Naive thymus-derived CD4-positive, alpha-beta T cell (primary cell): ENCODE measurements at places on chromosomes 3 and 15.

DNA sequence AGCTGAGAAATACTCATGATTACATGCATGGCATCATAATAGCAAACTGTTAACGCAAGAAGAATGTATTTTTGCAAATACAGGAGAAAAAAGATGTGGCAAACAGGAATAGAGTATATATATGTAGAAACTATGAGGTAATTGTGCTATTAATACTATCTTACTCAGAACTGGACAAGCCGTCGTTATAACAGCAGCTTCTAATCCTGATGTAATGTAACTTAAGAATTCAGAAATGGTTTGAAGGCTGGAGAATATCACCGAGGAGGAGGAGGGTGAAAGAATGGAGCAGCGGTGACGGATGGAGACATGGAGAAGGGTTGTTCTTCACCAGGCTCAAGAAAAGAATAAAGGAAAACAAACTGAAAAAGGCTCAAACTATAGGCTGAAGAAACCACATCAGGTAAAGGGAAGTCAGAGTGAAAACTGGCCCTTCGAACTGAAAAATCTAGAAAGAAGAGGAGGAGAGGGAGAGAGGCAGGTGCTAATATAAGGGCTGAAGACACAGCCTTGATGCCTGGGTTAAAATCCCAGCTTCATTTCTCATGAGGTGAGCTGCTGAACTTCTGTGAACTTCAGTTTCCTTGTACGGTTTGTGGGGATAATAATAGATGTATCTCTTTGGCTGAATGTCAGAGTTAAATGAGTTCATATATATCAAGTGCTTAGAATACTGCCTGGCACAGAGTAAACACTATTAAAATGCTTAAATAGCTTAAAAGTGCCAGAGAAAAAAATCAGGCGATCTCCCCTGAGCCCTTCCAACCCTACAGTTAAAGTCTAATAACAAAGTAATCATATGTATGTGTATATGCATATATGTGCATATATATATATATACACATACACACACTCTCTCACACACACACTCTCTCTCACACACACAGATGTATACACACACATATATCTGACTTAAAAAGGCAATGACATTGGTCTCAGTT lies 43.9 kb downstream of the GOLIM4 start:
- DNase-seq = no peak

- no peak for DNase-seq
These were observed 53.1 kb upstream of the PRR23E start for GRCh38 chr3:127139601-127140500.

DNA sequence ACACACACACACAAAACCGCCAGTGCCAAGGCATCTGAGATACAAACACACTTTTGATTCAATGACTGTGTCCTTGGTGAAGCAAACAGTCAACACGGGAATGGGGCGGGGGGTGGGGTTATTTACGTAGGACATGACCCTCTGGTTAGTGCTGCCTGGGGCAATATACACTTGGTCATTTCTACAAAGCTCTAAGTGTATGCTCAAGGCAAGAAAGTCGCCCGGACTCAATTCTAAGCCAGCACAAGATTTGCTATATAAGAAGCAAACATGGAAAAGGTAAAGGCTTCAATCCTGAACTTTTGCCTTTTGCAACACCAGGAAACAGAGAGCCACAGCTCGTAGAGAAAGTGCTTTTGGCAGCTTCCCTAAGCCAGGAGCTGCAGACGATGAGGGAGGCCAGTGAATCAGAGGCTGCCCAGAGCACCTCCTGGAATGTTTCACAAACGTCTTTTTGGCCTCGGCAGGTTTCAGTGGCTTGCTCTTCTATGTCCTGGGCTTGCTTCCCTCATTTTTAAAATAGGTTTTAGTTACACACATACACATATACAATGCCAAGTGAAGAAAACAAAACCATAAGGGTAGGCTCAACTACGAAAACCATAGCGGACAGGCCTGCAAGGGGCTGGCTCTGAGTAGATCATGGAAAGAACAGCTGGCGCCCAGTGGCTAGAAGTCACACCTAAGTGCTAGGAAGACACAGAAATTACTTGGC lies 73.6 kb downstream of the TM4SF4 start:
- DNase-seq = no peak

- peak; percentile 38 for DNase-seq
These were observed 835 bp downstream of the UBE3A start for GRCh38 chr15:25437777-25438600.

DNA sequence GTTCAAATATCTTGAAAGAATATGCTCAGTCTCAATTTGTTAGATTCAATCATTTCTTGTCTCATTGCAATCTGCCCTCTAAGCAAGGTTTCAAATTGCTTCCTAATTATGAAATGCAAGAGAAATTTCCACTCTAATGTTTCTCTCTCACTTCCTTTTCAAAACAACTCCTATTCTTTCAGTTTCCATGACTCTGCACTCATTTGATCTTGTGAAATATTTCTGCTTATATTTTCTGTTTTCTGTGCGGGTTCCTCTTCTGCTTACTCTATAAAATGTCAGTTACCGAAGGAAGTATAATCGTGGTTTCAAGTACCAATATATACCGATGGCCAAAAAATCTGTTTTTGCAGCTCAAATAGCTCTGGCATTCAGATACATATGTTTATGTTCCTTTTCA lies 521.9 kb upstream of the NAALADL2 start:
- DNase-seq = no peak

DNA sequence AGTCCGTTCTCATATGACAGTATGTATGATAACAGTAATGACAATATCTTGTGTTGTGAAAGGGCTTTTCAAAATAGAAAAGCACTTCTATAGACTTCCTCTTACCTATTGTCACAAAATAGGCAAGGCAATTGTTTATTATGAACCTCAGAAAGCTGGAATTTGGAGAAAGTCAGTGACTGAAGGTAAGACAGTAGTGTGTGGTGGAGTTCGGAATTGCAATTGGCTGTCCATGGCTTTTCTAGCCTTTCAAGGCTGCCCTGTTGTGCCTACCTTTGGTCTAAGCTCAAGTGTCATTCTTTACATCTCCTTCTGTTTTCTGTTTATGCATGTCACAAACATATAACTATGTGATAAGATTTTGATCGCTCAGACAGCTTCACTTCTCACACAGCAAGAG lies 219.3 kb upstream of the NR2E3 start:
- DNase-seq = no peak

GRCh38 chr3:122082357-122082756 lies 27.2 kb downstream of the CD86 start:
- no peak for DNase-seq

- no peak for DNase-seq
These were observed 342.5 kb downstream of the SHQ1 start for GRCh38 chr3:72505539-72506405.

DNA sequence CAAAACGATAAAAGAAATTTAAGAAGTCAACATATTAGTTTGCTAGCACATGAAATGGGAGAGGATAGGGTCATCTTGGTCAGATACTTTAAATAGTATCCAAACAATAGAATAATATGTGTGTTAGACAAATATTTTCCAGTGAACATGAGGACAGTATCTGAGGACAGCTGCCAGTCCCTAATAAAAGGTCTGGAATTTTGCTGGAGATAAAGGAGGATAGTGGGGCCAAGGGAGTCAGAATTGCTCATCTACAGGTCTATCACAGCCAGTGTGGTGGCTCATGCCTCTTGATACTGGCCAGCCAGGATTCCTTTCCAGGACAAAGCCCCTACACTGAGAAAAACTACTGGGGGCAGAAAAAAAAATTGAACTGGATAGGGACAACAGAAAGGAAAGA lies 74.0 kb downstream of the HERC1 start:
- no peak for DNase-seq

- no peak for DNase-seq
These were observed 363.7 kb upstream of the RGMA start for GRCh38 chr15:93452537-93453211.

DNA sequence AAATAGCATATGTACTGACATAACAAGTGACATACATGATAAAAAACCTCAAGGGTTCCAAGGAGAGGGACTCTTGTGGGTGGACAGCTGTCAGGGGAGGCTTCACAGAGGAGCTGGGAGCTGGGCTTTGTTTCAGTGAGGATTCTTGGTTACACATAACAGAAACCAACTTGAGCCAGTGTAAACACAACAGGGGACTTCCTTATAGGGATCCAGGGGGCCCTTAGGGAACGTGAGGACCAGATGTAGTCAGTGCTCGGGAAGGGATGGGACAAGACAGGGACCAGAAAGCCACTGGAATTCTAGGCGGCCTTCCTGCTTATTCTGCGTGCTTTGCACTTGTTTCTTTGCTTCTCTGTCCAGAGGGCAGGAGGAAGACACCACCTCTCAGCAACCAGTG lies 34.9 kb downstream of the SNAPC5 start:
- DNase-seq = no peak

- no peak for DNase-seq
These were observed 107.0 kb downstream of the FNDC3B start for GRCh38 chr3:172146349-172146748.

GRCh38 chr3:45480218-45480617 lies 91.8 kb downstream of the LARS2 start:
- no peak for DNase-seq

GRCh38 chr15:94456226-94456625 lies 224.9 kb downstream of the MCTP2 start:
- no peak for DNase-seq

DNA sequence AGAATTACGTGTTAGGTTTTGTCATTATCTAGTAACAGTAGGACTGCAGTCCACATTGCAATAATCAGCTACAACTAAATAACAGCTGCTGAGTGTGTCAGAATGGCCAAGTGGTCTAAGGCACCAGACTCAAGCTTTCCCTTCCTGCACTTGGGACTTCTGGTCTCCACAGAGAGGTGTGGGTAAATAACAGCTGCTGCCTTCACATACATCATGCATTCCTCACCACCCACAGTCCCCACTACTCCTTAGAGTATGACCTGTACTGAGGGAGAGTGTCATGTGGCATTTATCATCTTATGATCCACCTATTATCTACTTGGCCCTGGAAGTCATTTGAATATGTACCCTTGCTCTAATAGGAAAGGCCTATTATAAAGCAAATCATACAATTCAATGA lies 22.2 kb upstream of the ZMAT3 start:
- DNase-seq = no peak

DNA sequence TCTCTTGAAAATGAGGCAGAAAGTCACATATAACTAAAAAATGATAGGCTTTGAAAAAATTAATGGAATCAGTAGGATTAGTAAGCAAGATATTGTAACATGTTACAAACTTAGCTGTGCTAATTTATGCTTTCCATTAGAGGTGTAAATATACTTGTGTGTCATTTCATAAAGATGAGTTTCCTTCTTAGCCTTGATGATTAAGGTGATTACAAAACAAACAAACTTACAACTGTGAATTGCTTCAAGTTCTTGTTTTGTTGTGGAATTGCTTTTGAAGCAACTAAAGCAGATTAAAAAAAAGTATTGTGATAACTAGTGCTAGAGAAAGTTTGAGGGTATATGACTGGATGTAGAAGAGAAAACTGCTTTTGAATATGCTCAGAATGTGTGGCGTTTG lies 87.9 kb downstream of the DIPK2A start:
- DNase-seq = no peak

DNA sequence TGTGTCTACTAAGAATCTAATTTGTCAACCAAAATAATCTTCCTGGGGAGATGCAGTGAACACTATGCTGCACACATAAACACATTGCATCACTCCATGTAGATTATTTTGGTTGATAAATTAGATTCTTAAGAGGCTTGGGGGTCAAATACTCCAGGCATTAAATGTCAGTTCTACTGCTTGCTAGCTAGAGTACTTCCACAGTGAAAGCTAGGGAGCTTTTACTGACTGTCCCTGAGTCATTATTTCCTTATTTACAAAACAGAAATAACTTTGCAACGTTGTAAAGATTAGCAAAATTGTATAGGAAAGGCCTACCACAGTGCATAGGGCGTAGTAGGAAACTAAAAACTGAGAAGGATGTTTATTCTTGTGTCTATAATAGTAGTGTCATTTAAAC lies 12.9 kb upstream of the TMC3 start:
- no peak for DNase-seq

GRCh38 chr3:60199306-60199705 lies 1051.9 kb downstream of the FHIT start:
- no peak for DNase-seq

- no peak for DNase-seq
These were observed 57.7 kb downstream of the GASK1A start for GRCh38 chr3:43036621-43037423.

DNA sequence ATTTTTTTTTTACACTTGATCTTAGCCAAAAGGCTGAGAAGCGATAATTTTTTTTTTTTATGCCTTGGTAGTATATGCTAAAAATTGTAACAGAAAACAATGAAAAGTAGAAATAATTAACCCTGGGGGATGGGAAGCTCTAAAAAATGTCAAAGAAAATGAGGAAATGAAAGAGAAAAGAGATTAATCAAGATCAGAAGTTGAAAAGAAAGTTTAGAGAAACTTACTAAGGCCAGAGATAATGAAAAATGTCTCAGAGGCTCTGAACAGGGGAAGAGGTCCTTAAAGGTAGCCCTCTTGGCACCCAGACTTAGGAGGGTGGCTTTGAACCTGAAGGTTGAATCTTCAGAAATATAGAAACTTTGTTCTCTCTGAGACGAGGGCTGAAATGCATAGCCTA lies 58.6 kb upstream of the ZBED2 start:
- no peak for DNase-seq

DNA sequence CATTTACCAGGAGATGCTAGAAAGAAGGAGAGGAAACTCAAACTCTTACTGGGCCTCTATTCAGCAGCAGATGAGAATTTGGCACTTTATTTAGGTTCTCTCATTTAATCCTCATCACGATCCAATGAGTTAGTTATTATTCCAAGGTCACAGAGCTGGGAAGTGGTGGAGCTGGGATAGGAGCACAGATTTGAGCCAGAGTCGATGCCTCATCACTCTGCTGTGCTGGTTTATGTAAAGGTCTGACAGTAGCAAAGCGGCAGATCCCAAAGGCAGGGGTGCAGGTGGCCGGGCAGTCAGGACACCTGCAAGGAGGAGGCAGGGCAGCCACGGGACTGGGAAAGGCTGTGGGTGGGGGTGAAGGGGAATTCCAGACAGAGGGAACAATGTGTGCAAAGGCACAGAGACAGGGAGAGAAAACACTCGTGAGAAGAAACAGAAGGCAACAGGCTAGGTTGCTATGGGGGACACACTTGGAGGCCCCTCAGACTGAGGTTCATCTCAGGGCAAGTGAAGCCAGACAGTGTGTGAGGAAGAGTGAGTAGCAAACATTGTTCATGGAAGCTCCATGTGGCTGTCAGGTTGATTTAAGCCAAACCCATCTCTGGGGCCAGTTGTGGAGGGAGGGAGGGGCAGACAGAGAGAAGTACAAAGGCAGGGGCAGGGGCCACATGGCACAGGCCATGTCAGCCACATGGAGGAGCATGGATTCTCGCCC lies 26.8 kb downstream of the RAB6B start:
- no peak for DNase-seq

GRCh38 chr3:65808407-65808806 lies 230.3 kb downstream of the MAGI1 start:
- no peak for DNase-seq
